ENCODE measurements at places on chromosomes 5 and 9.
A peak's percentile ranks its signal among the peaks of the same experiment; 100 is the strongest.

DNA sequence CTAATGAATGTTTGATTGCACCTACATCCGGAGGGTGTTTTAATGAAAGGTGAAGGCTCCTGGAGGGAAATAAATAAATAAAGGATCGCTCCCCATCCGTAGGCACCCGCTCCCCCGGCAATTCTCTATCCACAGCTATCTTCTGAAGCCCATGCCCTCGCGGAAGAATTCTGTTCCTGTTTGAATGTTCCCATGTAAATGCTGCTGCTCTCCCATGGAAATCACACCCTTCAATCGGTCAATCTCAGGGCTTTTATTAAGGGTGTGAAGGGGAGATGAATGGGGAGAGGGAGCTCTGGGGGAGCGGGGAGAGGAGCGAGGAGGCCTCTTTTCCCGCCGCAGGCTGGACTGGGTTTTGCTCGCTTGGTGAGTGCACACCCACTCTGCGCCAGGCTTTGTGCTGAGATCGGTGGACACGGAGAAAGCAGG lies 21.1 kb upstream of the ARAP3 start:
- no peak for DNase-seq

DNA sequence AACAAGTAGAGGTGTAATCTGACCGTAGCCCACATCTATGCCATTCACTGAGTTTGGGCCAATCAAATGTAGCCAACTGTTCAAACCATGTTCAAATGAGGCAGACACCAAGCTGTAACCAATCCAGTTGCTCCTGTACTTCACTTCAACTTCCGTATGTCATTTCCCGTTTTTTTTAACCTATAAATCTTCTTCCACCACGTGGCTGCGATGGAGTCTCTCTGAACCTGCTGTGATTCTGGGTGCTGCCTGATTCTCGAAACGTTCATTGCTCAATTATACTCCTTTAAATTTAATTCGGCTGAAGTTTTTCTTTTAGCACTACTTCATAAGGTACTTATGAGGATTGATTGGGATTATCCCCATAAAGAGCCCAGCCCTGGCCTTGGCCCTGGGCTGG lies 179.7 kb downstream of the PIK3R1 start:
- DNase-seq, result no peak

GRCh38 chr9:135023088-135023785 lies 64.2 kb upstream of the OLFM1 start:
- DNase-seq, result no peak

GRCh38 chr9:76004526-76004925 lies 114.1 kb downstream of the PCSK5 start:
- no peak for DNase-seq

DNA sequence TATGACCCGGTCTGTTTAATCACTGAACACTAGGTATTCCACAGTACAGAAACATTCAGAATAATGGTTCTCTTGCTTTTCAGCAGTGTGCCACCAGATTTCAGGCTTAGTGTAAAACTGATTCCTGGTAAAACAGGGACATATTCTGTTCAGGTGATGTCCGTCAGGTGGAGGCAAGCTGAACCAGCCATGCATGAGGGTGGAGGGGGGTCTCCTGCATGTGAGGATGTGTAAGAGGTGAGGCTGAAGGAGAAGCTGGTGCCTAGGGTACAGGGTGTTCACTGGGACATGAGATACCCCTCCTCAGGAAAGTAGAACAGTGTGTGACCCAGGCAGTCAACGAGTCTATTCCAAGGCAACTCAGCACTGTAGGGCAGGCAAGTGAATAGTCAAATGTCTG lies 563.9 kb downstream of the BNC2 start:
- no peak for DNase-seq

- DNase-seq, result peak; percentile 18
Measured at GRCh38 chr5:88269222-88269771, 652 bp upstream of the TMEM161B start.

- no peak for DNase-seq
Measured at GRCh38 chr9:99808454-99808853, 13.2 kb upstream of the NR4A3 start.

- no peak for DNase-seq
Measured at GRCh38 chr5:160685219-160685618, 166.8 kb downstream of the ATP10B start.

DNA sequence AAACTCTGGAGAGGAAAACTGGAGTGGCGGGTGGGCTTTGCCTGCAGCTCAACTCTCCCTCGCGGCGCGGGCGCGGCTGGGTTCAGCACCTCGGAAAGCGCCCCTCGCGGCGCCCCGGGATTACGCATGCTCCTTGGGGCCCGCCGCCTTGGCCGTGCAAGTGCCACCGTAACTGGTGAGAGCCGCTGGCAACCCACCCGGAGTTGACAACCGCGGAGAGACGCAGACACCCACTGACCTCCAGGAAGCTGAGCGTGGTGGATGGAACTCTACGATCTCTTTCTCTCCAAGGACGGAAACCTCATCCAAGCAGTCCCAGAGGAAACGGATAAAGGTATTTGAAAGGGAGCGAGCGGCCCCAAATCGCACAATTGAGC lies 194 bp upstream of the RXFP3 start:
- DNase-seq, result peak; percentile 61

GRCh38 chr9:71796100-71796767 lies 27.9 kb upstream of the CEMIP2 start:
- DNase-seq, result peak; percentile 56

DNA sequence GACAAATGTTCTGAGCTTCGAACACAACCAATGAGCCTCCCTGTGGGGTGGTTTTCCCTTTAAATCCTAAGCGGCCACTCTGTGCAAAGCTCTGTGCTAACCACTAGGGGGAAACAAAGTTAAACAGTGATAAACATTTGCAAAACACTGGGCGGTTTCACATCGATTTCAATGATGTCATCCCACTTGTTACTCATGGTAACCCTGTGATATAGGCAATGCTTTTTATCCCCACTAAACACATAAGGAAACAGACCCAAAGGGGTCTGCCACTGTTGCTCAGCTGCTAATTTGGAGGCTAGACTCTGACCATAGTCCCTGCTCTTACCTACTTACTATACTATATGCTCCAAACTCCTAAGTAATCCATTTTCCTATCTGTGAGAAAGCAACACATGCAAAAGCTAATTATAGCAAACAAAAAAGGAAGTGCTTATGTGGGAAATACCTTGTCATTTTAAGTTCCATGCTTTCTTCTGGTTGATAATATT lies 57.3 kb downstream of the PTPN3 start:
- DNase-seq, result peak; percentile 63

GRCh38 chr9:108937561-108938305 lies 3.5 kb downstream of the ABITRAM start:
- no peak for DNase-seq

DNA sequence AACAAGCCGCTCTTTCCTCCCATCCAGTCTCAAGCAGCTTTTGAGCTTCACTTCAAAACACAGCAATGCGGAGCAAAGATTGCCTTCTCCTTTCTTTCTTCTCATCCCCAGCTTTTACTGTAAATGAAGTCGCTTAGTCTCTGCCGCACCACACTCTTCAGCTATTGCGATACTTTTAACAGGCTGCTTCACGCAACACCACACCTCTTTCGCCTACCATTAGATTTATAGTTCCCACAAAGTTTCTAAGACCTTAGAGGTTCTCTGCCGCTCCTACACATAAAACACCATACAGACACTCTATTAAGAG lies 711 bp downstream of the PGGT1B start:
- DNase-seq, result no peak

DNA sequence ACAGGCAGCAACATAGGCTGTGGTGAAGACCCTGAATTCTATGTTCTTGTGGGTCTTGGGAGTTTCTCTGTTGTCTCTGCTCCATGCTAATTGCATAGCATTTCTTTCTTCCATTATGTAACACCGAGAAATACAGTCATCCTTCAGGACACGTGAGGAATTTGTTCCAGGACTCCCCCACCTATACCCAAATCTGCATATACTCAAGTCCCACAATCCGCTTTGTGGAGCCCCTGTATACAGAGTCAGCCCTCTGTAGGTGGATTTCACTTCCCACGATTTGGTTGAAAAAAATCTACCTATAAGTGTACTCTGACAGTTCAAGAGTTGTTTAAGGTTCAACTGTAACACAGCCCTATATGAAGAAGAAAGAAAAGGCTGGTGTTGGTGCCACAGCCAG lies 22.1 kb downstream of the ANKRD33B start:
- DNase-seq, result no peak

DNA sequence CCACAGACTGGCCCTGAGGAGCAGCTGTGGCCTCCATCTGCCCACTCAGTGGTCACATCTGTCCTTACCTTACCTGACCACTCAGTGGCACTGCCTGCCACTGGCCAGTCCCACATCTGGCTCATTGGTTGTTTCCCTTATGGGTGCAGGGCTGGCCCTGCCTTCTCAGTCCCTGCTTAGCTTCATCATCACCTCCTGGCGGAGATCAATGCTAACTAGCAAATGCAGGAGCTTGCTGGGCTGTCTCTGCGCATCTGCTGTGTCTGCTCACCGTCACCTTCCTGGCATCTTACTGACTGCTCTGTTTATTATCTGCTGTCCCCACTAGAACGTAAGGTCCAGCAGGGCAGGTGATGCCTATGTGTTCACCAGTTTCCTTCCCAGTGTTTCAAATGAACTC lies 356.9 kb downstream of the SEMA5A start:
- no peak for DNase-seq

DNA sequence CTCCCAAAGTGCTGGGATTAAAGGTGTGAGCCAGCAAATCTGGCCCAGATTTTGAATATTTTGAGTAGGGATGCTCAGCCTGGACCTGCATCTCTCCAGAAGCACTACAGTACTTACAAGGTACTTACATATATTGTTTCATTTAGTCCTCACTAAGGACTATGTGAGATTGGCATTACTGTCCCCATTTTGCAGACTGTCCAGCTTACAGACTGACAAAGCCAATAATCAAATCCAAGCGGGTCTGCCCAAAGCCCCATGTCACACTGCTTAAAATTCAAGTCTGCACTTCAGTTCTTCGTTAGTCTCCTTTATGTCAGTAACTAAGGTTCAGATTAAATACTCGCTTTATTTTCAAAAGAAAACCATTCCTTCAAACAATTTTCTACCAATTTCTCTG lies 7.1 kb downstream of the MAPKAP1 start:
- no peak for DNase-seq

- DNase-seq, result no peak
Measured at GRCh38 chr5:82072138-82072537, 100.3 kb downstream of the ATG10 start.

DNA sequence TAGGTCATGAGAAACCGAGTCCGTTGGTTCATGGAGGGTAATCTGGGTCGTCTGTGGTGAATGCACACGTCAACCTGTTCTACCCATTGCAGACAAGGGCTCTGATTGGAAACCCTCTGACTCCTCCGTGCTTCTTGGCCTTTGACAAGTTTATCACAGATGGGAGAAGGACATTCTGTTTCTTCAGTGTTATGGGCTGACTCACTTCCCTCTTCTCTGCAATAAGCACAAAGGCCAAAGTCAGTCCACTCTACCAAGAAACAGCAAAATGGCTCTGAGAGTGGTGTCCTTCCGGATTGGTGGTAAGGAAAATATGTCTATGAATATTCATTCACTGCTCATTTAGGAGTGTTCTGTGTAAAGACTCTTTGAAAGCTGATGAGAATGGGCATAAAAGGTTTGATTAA lies 89.3 kb downstream of the FEM1C start:
- no peak for DNase-seq

- DNase-seq, result no peak
Measured at GRCh38 chr5:125227333-125228095, 481.1 kb upstream of the ZNF608 start.

GRCh38 chr5:34731435-34732232 lies 75.5 kb downstream of the RAI14 start:
- DNase-seq, result no peak

- peak; percentile 67 for DNase-seq
Measured at GRCh38 chr5:10635867-10636350, 72.0 kb downstream of the ANKRD33B start.

DNA sequence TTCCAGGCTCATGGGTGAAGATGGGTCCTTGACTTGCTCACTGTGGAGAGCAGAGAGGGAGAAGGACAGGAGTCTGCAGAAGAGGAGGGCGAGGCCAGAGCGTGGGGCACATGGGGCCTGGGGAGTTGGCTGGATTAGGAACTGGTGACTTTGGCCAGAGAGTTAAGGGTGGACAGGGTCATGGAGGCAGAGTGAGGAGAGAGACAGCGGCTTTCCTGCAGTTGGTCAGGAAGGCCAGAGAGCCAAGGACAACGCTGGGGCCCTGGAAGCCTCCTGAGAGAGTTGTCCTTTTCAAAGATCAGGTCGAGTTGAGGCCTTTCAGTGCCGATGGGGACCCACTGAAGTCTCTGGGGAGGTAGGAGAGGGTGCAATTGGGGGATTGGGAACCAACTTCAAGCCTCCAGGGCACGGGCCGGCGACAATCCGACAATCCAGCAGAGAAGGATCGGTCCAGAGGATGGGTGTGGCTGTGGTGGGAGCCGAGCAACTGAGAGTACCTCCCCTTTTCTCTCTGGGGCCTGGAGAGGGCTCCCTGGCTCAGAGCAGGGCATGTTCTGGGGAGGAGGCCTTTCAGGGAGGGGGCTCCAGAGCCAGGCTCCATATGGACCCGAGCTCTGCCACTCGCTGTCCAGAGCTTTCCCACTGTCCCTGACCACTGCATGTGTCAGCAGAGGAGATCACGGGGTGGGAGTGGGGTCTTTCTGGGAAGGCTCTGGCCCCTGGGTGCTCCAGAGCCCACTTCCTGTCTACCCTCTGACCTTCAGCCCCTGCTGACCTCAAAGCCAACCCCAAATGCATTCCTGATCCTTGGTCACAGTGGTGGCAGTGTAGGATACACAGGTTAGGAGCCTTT lies 7.5 kb upstream of the PHYHD1 start:
- no peak for DNase-seq

GRCh38 chr5:114377050-114377844 lies 15.4 kb downstream of the KCNN2 start:
- DNase-seq, result no peak

DNA sequence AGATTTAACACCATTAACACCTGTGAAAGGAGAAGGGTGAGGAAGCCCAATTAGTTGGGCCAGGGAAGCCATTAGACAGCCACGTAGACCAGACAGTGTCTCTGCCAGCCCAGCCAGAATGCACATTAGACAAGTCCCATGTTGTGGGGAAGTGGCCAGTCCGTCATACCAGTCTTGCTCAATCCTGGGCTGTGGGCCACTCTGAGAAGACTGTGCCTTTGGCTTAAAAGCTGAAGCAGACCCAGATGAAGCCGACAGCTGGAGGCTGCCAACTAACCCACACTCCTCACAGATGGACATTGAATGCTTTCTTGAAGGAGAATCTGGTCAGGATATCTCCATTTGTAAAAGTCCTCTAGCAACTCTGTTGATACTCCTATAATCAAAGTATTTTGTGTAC lies 128.5 kb downstream of the CHSY3 start:
- DNase-seq, result no peak

DNA sequence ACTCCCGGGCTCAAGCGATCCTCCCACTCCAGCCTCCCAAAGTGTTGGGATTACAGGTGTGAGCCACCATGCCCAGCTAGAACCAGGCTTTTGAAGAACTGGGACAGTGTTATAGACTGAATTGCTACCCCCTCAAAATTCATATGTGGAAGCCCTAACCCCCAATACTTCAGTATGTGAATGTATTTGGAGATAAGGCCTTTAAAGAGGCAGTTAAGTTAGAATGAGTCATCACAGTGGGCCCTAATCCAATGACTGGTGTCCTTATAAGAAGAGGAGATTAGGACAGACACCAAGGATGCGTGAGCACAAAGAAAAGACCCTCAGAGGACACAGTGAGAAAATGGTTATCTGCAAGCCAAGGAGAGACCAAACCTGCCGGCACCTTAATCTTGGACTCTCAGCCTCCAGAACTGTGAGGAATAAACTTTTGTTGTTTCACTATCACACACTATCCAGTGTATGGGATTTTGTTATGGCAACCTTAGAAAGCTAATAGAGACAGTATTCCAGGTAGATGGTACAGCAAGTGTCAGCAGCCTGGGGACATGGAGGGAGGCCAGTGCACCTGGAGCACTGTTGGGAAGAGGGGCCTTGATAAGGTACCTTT lies 31.4 kb upstream of the ERGIC1 start:
- no peak for DNase-seq

All from activated CD4-positive, alpha-beta memory T cell treated with anti-CD3 and anti-CD28 coated beads for 36 hours (primary cell).